Fibroblast of villous mesenchyme (primary cell): ENCODE measurements at places on chromosomes 11 and 22. TPM values are rescaled to one million over a fixed set of nuclear protein-coding genes. Genes with fewer than 3 reads are reported as not detected.

GRCh38 chr11:2513441-2513840 is 68.6 kb downstream of the KCNQ1 start:
- no peak for DNase-seq

DNA sequence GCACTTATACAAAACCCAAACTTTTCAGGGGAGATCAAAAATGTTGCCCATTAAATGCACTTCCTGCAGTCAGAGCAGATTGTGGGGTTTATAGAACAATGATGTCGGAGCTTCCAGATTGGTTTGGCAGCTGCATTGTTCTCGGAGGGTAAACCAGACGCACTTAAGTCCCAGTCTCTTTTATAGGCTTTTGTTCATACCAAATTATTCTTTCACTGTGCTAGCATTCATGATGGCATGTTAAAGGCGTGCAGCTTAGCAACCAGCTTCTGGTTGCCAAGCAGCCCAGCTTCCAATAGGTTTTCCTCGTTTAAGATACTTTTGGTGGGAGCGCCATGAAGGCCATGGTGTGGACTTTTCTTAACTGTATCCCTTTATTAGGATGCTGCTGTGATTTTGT is 40.9 kb downstream of the ZC3H12C start:
- DNase-seq: no peak

GRCh38 chr11:6530848-6531247 is 33.8 kb downstream of the DNHD1 start:
- no peak for DNase-seq

DNA sequence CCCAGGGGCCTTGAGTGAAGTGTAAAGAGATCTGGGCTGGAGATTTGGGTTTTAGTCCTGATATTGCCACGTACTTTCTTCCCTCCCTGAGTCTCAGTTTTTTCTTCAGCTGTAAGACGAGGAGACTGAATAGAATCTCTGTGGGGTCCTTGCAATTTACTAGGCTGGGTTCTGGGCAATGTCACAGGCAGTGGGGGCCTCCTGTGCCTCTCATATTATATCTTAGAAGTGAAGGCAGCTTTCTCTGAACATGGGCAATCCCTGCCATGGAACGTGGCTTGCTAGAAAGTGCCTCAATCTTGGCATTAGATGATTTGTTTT is 62.0 kb upstream of the PTPRJ start:
- DNase-seq: no peak

GRCh38 chr11:6745018-6745417 is 26.8 kb downstream of the OR2AG2 start:
- DNase-seq: no peak

GRCh38 chr11:28296426-28296825 is 188.2 kb downstream of the METTL15 start:
- DNase-seq: no peak

DNA sequence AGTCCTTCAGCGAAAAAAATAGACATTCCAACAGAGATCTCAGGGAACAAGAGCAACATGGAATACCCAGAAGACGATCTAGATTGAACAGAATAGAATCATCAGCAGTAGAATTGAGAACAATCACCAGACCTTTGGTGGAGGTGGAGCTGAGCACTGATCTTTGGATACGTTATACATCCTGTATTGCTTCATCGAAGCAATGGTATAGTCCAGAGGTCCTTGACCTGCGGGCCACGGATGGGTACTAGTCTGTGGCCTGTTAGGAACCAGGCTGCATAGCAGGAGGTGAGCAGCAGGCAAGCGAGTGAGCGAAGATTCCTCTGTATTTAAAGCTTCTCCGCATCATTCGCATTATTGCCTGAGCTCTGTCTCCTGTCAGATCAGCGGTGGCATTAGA is 17.6 kb downstream of the LRRC55 start:
- DNase-seq: no peak

DNA sequence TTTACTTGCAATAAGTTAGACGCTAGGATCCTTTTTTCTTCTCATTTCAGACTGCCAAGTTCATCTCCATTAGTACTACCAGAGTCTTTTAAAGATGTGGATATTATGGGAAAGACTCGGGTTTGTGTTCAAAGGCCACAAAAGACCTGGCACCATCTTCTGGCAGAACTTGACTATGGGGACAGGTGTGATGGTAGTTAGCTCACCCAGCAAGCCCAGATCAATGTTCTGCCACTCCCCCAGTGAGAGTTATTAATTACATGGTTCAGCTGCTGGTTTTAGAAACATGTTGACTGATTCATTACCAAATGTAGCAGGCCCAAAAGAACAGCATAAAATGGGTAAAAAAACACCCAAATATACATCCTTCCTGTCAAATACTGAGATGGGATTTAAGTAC is 333.5 kb upstream of the PITPNB start:
- no peak for DNase-seq

DNA sequence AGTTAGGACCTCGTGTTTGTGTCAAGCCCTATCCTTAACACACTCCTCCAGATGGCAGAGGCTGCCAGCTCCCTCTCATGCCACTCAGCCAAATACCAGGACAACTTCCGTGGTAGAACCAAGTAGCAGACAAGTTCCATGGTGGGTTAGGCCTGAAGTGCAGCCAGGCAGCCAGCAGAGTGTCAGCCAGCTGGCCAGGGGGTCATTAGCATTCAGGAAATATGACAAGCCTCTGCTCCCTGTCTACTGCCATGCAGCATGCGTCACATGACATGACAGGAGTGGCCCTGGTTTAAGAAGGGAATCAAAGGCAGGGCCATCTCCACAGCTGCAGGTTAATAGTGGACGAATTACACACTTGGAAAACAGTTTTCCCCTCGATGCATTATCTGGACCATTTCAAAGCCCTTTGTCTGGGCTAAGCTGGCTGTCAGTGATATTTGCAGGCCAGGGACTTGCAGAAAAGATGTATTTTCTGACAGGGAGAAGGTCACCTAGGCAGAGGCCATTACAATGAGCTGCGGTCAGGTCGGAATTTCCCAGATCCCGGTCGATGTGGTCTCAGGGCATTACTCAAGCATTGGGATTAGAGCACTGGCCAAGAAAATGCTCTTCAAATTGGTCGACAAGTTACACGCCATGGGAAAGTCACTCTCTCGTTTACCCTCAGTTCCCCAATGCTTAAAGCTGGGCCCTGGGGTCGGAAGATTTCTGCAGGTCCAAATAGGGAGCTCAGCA is 461.7 kb upstream of the CADM1 start:
- no peak for DNase-seq

DNA sequence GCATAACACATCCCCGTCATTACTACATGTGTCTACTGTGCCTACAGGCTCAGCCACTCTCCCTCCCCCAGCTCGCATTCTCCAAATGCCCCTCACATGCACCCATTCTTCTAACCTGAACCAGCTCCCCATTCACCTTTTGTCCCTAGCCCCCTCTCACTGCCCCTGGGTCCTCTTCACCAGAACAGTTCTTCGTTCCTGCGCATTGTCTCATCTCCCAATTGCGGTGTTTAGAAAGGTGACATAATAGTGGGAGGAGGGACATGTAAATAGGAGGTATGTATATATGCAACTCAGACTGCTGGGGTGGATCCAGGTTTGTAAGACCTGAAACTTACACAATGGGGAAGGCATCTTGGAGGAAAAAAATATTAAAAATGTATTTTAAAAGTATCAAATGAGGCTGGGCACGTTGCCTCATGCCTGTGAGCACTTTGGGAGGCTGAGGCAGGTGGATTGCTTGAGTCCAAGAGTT is 4.7 kb upstream of the VSIG2 start:
- no peak for DNase-seq

DNA sequence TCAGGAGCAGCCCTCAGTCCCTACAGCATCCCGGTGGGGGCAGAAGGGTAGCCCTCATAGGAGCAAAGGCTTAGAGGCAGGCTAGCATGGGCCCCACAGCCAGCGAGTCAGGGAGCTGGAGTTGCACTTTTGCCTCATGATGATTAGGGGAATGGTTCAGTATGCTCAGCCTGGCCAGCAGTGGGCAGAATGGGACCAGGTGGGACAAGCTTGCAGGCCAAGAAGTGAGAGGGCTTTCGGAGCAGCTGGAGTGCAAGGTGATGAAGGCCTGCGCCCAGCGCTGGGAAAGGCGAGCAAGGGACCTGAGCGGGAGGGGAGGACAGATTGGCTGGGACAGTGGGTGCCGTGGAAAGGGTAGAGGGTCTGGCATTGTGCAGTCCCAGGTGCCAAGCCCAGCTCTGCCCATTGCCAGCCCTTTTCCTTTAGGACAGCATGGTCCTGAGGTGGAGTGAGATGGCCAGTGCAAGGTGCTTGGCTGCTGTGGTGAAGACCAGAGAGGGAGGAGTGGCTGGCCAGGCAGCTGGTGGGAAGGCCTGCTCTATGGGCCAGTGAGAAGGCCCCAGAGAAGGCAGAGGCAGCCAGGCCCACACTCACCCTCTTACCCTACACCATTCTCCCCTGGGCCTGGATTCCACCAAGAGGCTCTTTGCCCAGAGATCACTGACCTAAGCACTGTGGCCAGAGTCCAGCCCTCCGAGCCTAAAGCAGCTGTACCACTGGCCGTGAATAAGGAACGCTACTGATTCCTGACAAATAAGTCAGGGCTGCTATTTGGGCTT is 47.9 kb upstream of the SUSD2 start:
- DNase-seq: peak; percentile 44

- no peak for DNase-seq
Measured at GRCh38 chr11:134243913-134244312, 9.2 kb downstream of the THYN1 start.

DNA sequence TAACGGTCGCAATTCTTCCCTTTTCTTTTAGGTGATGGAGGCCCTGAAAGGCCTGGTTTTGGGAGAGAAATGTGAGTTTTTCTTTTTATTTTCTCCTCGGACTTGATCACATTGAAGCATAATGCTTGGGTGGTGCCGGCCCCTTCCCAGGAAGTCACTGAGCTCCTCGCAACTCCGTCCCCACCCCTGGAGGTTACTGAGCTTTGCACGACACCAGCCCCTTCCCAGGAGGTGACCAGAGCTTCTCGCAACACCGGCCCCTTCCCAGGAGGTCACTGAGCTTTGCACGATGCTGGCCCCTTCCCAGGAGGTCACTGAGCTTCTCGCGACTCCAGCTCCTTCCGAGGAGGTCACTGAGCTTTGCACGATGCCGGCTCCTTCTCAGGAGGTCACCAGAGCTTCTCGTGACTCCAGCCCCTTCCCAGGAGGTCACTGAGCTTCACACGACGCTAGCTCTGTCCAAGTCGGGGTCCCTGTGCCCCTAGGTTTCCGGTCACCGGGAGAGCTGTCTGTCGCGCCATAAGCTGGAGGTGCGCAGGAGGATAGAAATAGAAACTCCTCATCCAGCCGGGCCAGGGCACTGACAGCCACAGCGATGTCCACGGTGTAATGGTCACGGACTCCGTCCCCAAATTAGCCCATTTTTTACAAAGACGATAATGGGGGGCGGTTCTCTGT is 586.4 kb downstream of the BRD1 start:
- no peak for DNase-seq

- no peak for DNase-seq
Measured at GRCh38 chr22:30837531-30837930, 131.0 kb downstream of the MORC2 start.

- no peak for DNase-seq
Measured at GRCh38 chr11:20444535-20444934, 57.0 kb downstream of the PRMT3 start.

GRCh38 chr11:120305286-120305685 is 19.8 kb upstream of the TLCD5 start:
- DNase-seq: no peak

- no peak for DNase-seq
Measured at GRCh38 chr22:16960884-16961249, 47.2 kb downstream of the GAB4 start.

- no peak for DNase-seq
Measured at GRCh38 chr11:24890426-24890825, 393.6 kb downstream of the LUZP2 start.

DNA sequence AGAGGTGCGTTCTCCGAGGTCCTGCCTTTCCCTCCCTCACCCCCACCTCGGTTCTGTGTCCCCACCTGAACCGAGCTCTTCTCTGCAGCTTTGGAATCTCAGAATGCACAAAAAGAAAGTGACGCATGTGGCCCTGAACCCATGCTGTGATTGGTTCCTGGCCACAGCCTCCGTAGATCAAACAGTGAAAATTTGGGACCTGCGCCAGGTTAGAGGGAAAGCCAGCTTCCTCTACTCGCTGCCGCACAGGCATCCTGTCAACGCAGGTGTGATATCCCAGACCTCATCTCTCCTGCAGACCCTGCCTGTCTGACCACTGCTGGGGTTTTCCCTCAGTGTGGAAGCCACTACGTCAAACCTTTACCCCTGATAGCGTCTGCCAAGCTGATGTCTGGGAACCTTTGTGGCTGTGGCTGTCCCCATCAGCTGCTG is 13.9 kb downstream of the ACP2 start:
- peak; percentile 23 for DNase-seq

GRCh38 chr11:92240916-92241315 is 16.3 kb downstream of the FAT3 start:
- DNase-seq: no peak

GRCh38 chr11:64553554-64554201 is 37.3 kb upstream of the SLC22A12 start:
- peak; percentile 52 for DNase-seq

DNA sequence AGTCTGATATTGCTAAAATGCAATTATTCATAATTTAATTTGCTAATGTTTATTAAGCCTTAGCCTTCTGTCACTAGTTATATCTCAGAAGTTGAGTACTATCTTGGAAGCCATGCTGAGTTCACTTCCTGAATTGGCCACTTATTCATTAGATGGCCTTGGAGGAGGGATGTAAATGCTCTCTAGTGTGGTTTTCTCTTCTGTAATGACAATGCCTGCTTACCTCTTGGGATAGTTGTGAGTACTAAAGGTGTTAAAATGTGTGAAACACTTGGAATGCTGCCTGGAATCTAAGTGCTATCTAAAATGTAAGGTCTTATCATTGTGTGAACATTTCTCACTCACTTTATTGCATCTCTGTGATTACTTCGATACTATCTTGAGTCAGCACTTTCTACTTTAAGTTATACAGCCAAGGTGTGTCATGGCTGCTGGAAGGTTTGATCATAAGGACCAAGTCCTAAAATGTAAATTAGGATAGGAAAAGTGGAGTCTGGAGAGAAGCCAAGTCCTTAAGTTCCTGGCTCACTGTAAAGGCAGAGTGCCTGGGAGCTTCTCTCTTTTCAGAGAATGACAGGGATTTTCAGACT is 12.4 kb downstream of the GLYATL2 start:
- no peak for DNase-seq

DNA sequence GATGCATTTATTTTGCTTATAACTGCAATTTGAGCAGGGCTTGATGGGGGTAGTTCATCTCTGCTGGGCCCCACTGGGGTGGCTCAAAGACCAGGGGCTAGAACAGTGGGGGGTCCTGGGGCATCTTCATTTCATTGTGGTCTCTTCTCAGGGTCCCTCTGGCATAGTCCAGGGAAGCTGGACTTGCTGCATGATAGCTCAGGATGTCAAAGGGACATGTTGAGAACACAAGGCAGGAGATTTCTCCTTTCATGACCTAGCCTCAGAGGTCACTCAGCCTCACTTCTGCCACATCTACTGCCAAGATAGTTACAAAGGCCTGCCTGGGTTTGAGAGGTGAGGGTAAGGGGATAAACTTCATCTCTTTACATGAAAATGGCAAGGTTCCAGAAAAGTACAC is 89.5 kb downstream of the CWC15 start:
- DNase-seq: no peak

PNPLA3 gene
- total RNA-seq: 5.5 and 8.2 TPM in 2 replicates

MRGPRX2 gene
- not detected in 2 replicates for total RNA-seq

CRYAB gene
- total RNA-seq: 11.0 and 20.7 TPM in 2 replicates

CSKMT gene
- total RNA-seq: 4.5 and 7.8 TPM in 2 replicates

RAB36 gene
- total RNA-seq: 5.6 and 6.1 TPM in 2 replicates

OR5B21 gene
- under 0.01 TPM in 1 of 2 replicates, not detected in the other for total RNA-seq

NCF4 gene
- not detected in 2 replicates for total RNA-seq

GTSE1 gene
- total RNA-seq: 7.4 and 10.4 TPM in 2 replicates

WT1 gene
- 5.8 and 16.4 TPM in 2 replicates for total RNA-seq

LRRC4C gene
- total RNA-seq: under 0.01 and 0.32 TPM in 2 replicates

CLCF1 gene
- total RNA-seq: 3.5 and 4.7 TPM in 2 replicates

C11orf87 gene
- not detected in 2 replicates for total RNA-seq
